ENCODE measurements at places on chromosomes 4 and X. TPM values are rescaled to one million over a fixed set of nuclear protein-coding genes. Genes with fewer than 3 reads are reported as not detected.
A peak's percentile ranks its signal among the peaks of the same experiment; 100 is the strongest.

The PITX2 gene
- total RNA-seq, result not detected

The ZFP92 gene
- 0.52 TPM for total RNA-seq

The CFI gene
- not detected for total RNA-seq

The EVC gene
- 0.69 TPM for total RNA-seq

The LGI2 gene
- total RNA-seq, result not detected

DNA sequence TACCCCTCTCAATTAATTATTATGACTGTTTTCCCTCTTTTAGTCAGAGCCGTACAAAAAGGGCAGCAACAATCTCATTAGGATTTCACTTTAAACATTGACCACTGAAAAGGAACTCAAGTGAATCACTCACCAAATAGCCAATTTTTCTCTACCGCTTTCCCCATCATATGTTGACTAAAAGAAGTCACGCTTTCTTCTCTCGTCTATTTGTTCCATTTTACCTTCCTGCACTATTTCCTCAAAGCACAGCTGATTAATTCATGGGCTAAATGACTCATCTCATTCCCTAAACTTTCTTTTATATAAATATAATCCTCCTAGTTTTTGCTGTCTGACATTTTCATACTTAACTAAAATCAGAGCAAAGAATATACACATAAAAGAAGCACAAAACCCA lies 8.2 kb downstream of the MID1 start:
- DNase-seq, result no peak

GRCh38 chr4:52837716-52838558 lies 24.2 kb upstream of the RASL11B start:
- DNase-seq, result no peak

DNA sequence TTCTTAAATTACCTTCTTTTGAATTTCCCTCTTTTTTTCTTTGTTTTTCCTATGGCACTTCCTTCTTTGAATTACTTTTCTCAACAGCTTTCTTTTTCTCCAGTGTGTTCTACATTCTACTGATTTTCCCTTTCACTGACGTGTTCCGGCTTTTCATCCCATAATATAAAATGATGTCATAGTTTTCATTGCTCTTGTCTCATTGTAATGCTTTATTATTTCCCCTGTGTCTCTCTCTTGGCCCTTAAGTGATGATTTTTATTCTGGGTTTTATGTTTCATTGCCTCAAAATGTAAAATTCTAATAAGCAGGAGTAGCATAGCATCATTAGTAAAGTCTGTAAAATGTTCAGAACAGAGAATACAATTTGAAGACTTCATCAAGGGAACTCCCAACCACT lies 299.3 kb downstream of the KCTD8 start:
- DNase-seq, result no peak

- peak; percentile 19 for DNase-seq
These were observed 418 bp downstream of the TAB3 start for GRCh38 chrX:30888526-30889146.

DNA sequence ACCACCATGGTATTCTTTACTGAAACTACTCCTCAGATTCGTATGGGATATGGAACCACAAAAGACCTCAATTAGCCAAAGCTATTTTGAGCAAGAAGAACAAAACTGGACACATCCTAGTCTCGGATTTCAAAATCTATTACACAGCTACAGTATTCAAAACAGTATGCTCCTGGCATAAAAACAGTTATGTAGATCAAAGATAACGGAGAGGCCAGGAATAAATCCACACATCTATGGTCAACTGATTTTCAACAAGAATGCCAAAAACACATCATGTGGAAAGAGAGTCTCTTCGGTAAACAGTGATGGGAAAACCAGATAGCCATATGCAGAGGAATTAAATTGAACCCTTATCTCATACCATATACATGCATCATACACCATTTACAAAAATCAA lies 155.3 kb downstream of the SPCS3 start:
- DNase-seq, result no peak

GRCh38 chrX:111662292-111662691 lies 18.7 kb upstream of the ALG13 start:
- no peak for DNase-seq
